Activated CD8-positive, alpha-beta T cell treated with anti-CD3 and anti-CD28 coated beads, Interleukin-2, amount 10 ng/mL, durations not matched to agents 7 days and 5 days (primary cell): ENCODE measurements at places on chromosomes 2 and 18. TPM values are rescaled to one million over a fixed set of nuclear protein-coding genes. Genes with fewer than 3 reads are reported as not detected.
A peak's percentile ranks its signal among the peaks of the same experiment; 100 is the strongest.

The TNP1 gene
- total RNA-seq, result not detected

The TCF4 gene
- total RNA-seq, result 0.26 TPM

The SLC25A52 gene
- total RNA-seq, result not detected

The RBFA gene
- total RNA-seq, result 25.2 TPM

The KYNU gene
- not detected for total RNA-seq

DNA sequence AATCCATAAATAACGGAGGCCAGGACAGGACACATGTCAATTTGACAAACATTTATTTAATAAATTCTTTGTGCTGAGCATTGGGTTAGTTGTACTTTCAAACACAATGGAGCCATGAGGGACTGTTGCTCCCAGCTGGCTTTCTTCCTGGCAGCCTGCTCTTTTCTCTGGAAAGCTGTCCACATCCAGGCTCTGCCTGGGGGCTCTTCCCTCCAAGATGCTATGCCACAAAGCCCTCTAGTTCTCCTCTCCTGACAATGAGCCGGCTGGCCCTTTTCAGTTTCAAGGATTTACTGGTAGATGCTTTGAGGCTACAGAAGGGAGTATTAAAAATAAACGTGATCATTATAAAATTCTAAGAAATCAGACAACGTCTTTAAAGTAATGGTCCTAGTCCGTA lies 44.1 kb upstream of the SLC14A2 start:
- no peaks in the 10 kb centered on the region for H3K27me3 ChIP-seq
- H3K4me3 ChIP-seq, result no peak overlapping the region
- H3K36me3 ChIP-seq, result no peaks in the 10 kb centered on the region
- no peak for DNase-seq
- H3K27ac ChIP-seq, result no peak overlapping the region

DNA sequence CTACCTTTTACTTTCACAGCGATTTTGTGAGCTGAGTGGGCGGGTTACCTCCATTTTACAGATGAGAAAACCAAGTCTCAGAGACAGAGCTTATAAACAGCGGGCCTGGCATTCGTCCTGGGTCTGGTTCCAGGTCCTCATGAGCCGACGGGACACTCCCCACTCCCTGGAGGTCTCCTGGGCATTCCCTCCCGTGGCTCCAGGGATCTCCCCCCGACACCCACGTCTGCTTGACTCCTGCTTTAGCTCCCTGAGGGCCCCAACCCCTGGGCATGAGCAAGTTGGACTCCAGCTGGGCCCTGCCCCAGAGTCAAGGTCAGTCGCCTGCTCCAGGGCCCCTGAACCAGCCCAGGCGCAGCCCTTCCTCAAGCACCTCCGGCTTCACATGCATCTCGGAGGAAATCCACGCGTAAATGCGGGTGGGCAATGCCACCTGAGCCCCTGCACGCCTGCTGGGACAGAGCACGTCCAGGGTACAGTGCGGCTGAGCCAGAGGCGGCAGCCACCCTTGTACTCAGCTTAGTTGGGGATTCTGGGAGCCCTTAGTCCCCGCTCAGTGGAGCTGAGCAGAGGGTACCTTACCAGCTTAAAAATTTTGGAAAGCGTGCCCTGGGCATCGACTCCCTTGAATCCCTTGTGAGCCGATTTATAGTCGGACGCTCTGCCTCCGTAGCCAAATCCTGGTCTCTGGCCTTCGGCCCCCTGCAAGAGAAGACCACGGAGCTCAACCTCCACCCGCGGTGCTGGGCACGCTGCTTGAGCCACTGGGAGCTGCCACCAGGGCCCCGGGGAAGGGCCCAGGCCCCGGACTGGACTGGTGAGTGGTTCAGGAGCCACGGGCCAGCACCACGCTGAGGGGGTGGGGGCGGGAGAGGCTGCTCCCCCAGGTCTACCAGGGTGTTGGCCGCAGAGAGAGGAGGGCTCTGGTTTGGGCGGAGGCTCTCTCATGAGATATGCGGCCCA lies 148.1 kb downstream of the MBP start:
- H3K27me3 ChIP-seq, result no peaks in the 10 kb centered on the region
- H3K27ac ChIP-seq, result no peak overlapping the region
- H3K36me3 ChIP-seq, result no peaks in the 10 kb centered on the region
- no peak overlapping the region for H3K4me3 ChIP-seq
- DNase-seq, result no peak

- H3K36me3 ChIP-seq, result peaks cover 35% of the 10 kb centered on the region
- peak overlapping the region; percentile 27 for H3K4me3 ChIP-seq
- no peaks in the 10 kb centered on the region for H3K27me3 ChIP-seq
- peak; percentile 42 for DNase-seq
Measured at GRCh38 chr2:239322416-239323086, 78.3 kb downstream of the HDAC4 start.

GRCh38 chr18:47777626-47778025 lies 152.8 kb downstream of the SMAD2 start:
- no peaks in the 10 kb centered on the region for H3K36me3 ChIP-seq
- H3K4me3 ChIP-seq, result no peak overlapping the region
- H3K27me3 ChIP-seq, result peaks cover 11% of the 10 kb centered on the region
- peaks cover 2% of the 10 kb centered on the region for H3K4me1 ChIP-seq

DNA sequence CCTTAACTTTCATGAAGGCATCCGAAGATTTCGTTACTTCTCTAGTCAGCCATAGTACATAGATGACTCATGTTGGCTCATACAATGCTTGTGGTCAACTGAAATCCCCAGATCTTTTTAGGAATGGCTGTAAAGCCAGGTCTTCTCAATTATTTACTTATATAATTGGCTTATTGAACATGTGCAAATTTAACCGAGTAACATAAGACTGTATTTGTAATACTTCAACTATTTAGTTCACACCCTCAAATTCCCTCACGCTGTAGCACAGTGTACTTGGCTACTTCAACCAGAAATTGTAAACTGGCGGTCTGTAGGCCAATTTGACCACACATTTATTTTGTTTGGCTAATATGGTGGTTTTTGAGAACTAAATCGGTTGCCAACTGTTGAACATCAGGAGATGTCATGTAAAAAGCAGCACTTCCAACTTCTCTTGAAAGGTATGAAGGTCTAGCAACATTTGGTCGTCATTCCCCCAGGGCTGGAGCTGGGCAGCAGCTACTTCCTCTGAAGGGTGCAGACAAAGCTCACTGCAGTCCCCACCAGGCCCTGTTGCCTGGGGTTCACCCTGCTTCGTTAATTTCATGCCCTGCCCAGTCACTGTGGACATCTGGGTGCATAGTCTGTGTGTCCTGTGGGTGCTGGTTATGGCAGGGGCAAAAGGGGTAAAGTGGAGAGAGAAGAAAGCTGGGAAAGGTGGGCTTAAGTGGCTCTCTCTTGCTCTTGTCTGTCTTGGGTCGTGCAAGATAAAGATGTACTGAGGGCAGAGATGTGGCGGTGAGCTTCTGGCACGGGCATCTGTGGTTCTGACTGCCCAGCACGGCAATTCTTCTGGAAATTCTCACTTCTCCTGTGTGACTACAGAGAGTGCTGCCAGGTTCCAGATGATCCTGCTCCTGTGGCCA lies 3.2 kb upstream of the SH3RF3 start:
- peaks cover 23% of the 10 kb centered on the region for H3K27me3 ChIP-seq

DNA sequence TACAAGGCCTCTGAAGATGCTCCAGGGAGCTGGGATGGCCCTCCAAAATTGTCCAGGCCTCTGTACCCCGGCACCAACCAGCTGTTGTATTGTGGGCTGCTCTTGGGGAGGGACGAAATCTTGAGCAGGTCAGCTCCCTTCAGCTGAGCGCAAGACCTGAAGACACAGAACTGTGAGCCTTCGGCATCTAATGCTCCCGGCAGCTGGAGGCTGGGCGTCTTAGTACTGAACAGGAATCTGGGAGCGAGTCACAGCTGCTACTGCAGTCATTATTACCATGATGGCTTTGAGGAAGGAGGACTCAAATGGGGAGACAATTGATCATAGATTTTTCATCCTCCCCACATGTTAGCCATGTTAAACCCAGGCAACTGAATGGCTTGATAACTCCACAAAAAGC lies 83.0 kb upstream of the LTBP1 start:
- H3K4me3 ChIP-seq, result no peak overlapping the region
- H3K36me3 ChIP-seq, result no peaks in the 10 kb centered on the region
- no peaks in the 10 kb centered on the region for H3K4me1 ChIP-seq

- H3K4me3 ChIP-seq, result no peak overlapping the region
- peaks cover 7% of the 10 kb centered on the region for H3K4me1 ChIP-seq
- no peak overlapping the region for H3K27ac ChIP-seq
- DNase-seq, result no peak
Measured at GRCh38 chr18:13797157-13797611, 26.8 kb upstream of the MC5R start.

DNA sequence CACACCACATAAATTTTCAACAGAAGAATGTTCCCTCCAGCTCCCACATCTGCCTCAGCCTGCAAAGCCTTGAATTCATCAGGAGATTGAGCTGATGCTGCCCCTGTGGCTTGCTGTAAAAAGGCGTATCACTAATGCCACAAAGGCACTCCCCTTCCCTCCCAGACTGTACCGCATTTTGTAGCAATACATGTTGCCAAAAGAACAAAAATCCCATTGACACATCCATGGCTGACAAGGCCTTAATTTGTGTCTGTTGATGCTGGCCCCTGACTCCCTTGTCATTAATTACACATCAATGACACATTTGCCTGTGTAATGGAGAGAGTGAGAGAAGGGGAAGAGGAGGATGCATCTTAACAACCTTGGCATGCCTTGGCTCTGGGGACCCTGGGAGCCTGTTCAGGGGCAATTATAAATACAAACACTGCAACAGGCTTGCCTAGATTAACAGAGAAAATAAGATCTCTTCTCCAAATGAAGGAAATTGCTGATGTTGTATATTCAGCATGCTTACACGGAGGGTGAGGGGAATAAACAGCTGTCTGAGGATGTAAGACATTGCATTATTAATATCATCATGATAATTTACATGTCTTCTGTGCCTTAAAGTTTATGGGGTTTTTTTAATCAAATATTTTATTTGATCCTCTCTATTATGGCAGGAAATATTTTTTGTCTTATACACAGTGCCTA lies 264.0 kb downstream of the SUCLG1 start:
- no peaks in the 10 kb centered on the region for H3K4me1 ChIP-seq
- H3K4me3 ChIP-seq, result no peak overlapping the region
- H3K27me3 ChIP-seq, result no peaks in the 10 kb centered on the region
- no peak overlapping the region for H3K27ac ChIP-seq

DNA sequence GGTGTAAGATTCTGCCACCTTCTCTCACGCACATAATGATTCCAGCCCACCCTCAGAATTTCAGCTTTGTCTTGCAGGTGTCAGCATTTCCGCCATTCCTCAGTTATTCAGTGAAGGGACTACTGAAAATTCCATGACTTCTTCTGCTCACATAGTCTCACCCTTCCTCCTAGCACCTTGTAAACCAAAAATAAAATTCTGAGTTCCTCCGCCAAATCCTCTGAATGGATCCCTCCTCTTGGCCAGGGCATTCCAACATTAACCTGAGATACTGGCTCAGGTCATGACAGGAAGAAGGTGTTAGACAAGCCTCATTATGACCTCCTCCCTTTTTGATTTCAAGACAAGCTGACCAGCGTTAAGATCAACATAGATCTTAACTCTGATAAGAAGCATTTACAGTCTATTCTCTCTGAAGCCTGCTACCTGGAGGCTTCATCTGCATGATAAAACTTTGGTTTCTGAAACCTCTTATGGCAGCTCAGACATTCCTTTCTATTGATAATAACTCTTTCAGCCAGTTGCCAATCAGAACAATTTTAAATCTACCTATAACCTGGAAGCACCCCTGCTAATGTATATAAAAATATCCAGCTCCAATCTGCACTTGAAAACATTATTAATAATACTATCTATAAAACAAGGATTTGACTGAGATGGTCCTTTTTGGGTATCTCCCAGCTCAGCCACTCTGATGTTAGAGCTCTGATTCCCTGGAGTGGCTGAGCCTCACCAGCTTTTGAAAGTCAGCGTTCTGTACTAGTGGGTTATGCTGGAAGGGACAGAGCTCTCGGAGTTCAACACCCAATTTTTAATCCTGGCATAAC lies 136.4 kb upstream of the APCDD1 start:
- no peaks in the 10 kb centered on the region for H3K4me1 ChIP-seq
- no peak overlapping the region for H3K4me3 ChIP-seq
- H3K27me3 ChIP-seq, result no peaks in the 10 kb centered on the region

DNA sequence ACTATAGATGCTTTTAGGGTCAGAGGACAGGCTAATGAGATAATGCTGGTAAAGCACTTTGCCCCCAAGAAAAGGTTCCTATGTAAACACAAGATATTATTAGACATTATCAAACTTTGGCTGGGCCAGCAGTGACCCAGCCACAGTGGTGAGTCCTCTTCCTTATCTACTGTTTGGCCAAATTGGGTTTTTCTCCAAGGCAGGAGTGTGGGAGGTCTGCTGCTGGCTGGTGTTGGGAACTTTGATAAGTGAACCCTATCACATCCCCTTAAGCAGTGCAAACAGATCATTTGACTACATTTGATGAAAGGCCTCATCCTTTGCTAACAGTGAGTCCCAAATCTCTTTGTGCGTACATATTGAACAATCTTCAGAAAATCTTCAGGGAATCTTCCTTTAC lies 16.2 kb downstream of the FZD7 start:
- DNase-seq, result no peak
- no peaks in the 10 kb centered on the region for H3K36me3 ChIP-seq
- H3K4me3 ChIP-seq, result no peak overlapping the region
- H3K27me3 ChIP-seq, result peaks cover 35% of the 10 kb centered on the region
- H3K4me1 ChIP-seq, result no peaks in the 10 kb centered on the region

DNA sequence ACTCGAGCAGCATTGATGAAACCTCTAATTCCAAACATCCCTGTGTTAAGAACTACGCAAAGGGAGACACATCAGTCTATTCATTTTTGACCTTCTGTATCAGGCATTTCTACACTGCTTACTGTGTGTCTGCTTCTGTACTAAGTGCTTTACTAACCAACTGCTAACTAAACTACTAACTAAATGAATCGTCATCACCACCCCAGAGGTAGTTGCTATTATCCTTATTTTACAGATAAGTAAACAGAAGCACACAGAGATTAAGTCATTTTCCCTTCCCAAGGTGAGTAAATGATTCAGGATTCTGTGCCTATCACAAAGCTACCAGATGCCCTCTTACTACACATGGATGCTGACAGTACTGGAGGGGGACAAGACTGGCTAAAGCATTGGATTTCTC lies 284.1 kb downstream of the AGPS start:
- H3K36me3 ChIP-seq, result no peaks in the 10 kb centered on the region
- H3K4me1 ChIP-seq, result no peaks in the 10 kb centered on the region
- H3K27me3 ChIP-seq, result peaks cover 10% of the 10 kb centered on the region
- DNase-seq, result no peak
- no peak overlapping the region for H3K4me3 ChIP-seq

DNA sequence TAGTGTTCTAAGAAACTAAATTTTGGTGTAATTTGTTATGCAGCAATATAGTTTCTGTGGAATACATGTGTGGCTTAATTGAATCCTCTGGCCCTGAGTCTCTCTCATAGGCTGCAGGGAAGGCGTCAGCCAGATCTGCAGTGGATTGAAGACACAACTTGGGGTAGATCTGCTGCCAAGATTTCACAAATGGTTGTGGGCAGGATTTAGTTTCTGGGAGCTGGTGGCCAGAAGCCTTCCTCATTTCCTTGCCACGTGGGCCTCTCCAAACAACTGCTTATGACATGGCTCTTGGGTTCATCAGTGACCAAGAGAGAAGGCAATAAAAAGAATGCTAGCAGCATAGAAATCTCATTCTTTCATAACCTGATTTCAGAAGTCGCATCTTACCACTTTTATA lies 28.2 kb downstream of the CCDC102B start:
- H3K36me3 ChIP-seq, result no peaks in the 10 kb centered on the region
- peaks cover 3% of the 10 kb centered on the region for H3K27me3 ChIP-seq
- DNase-seq, result no peak
- H3K4me1 ChIP-seq, result no peaks in the 10 kb centered on the region
- no peak overlapping the region for H3K4me3 ChIP-seq
- H3K27ac ChIP-seq, result no peak overlapping the region
